ENCODE measurements at places on chromosomes 7 and 10.
A peak's percentile ranks its signal among the peaks of the same experiment; 100 is the strongest.

DNA sequence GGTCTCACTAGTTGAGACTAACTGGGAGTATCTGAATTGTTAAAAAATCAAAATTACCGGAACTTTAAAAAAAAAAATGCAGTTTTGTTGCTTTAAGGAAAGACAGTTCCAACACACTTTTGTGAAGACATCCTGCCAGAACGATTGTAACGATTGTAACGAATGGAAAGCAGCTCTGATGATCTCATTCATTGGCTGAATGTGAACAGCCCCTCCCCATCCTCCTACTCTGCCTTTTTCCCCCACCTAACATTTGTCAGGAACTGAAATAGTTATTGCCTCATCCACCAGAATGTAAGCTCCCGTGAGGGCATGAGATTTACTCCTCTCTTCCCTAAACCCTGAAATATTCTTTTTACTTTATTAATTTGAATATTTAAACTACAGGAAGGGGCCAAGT is 23.1 kb upstream of the ZC3HAV1L start:
- DNase-seq: no peak

GRCh38 chr7:112510001-112510742 is 29.4 kb downstream of the LSMEM1 start:
- DNase-seq: no peak

GRCh38 chr7:148262721-148263229 is 327.8 kb upstream of the C7orf33 start:
- DNase-seq: peak; percentile 58

DNA sequence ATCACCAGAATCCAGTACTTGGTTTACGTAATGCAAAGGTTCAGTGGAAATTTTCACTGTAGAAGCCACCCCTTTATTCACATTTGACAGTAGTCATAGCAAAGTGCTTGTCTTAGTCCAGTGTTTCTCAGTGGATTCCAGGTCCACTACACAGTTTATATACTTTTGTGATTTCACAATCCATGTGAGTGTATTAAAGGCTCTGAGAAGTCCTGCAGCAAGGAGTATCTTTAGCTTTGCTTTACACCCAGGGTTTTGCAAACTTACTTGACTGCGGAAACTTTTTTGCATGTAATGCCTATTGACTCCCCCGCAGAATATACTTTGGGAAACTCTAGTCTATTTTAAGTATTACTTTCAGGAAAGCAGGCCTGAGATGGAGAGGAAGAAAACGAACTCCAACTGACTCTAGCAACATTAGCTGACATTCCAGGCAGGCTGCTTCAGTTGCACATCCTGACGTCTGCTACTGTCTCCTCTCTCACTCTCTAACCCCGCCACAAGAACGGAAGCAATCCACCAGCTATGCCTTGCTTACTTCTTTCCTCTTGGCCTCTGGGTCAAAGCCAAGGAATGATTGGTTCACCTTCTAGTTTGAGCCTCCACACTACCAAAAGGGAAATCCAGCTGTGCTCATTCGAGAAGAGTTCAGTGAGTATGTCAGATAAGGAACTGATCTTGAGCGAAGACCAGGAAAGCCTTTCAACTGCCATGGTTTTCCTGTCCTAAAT is 6.2 kb downstream of the PLXNA4 start:
- DNase-seq: no peak

Data from renal pelvis (tissue), 12 donors.